ENCODE measurements at places on chromosomes 1 and 21.

DNA sequence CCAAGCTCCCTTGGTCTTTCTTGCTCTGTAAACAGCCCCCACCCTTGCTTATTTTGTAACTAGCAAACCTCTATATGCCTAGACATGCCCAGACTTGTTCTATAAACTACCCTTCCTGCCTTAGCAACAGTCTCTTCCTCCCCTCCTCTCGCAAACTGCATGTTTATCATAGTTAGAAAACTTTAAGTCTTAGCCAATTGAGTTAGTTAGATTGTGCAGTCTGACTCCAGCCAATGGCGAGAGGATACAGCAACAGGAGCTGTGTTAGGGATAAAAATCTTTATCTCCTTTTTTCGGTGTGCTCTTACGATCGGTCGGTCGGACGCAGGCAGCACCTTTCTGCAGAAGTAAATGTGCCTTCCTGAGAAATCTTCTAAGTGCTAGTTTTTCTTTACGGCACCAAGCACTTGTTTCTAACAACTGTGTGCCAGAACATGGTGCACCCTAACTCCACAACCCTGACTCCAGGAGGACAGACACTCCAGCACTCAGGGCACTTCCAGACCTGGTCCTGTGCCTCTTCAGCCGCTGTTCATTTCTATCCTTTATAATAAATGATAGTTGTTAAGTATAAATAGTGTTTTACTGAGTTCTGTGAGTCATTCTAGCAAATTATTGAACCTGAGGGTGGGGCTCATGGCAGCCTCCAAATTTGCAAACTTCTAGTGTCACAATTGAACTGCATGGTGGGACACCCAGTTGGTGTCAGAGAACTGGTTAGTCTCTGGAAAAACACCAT, 25.7 kb upstream of the GNG4 start:
- DNase-seq: peak; percentile 32

DNA sequence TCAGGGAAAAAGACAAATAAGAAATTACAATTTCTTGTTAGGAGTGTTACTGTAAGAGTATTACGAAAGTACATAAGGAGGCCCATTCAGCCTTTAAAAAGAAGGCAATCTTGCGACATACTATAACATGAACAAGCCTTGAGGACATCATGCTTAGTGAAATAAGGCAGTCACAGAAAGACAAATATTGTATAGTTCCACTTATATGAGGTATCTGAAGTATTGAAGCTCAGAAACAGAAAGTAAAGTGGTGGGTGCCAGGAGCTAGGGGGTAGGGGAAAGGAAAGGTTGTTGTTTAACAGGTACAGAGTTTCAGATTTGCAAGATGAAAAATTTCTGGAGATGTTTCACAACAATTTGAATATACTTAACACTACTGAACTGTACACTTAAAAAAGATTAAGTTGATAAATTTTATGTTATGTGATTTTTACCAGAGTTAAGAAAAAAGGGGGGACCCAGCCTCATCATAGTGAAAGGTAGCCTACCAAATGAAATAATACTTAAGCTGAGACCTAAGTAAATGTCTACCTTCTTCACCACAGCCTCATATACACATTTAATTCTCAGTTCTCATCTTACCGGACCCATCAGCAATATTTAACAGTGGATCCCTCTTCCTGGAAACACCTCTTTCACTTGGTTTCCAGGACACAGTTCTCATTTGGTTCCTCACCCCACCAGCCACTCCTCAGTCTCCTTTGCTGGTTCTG, 19.5 kb downstream of the USP24 start:
- peak; percentile 89 for DNase-seq

GRCh38 chr1:201890806-201891450, 2.2 kb downstream of the SHISA4 start:
- DNase-seq: no peak

DNA sequence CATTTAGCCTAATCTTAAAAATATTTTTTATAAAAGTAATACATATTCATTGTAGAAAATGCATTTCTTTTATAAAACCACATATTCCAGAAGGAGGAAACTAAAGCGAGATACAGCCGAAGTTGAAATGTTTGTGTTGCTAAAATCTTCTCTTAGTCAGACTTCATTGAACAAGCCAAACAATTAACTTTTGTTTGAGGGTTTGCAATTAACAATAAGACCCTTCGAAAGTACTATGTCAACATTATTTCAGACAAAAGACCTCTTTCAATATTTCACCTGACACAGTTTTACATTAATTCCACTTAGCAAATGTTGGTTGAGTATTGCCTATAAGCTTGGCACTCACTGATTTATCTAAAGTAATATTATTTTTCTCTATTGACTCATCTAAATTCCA, 354.0 kb upstream of the ADAMTS5 start:
- no peak for DNase-seq

GRCh38 chr21:45877821-45878469, 103.6 kb upstream of the COL6A1 start:
- peak; percentile 17 for DNase-seq

- peak; percentile 81 for DNase-seq
Observed at GRCh38 chr1:209601809-209602657, 18.5 kb downstream of the CAMK1G start.

GRCh38 chr21:39142972-39143371, 40.3 kb downstream of the PSMG1 start:
- DNase-seq: no peak

DNA sequence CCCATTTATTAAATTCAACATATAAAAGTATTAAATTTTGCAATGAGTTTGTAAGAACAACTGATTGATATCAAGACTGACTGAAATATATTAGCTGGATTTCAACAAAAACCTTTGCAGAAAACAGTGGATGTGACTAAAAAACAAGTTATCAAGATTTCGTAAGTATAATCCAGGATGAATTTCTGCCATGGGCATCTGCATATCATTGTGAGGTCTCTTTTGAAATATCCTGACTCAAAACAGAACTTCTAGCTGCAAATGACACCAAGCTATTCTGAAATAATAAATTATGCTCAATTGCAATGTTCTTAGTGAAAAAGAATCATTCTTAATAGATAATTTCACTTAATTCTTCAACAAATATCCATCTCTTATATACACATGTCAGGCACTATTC, 52.6 kb downstream of the CD34 start:
- peak; percentile 66 for DNase-seq

Data from adipocyte (in vitro differentiated cells).